Activated naive CD4-positive, alpha-beta T cell treated with anti-CD3 and anti-CD28 coated beads for 36 hours (primary cell): ENCODE measurements at places on chromosomes 3 and 15.

GRCh38 chr3:71120012-71120411 lies 463.5 kb downstream of the FOXP1 start:
- DNase-seq = no peak

- DNase-seq = no peak
Measured at GRCh38 chr3:116981089-116981488, 271.5 kb downstream of the TUSC7 start.

DNA sequence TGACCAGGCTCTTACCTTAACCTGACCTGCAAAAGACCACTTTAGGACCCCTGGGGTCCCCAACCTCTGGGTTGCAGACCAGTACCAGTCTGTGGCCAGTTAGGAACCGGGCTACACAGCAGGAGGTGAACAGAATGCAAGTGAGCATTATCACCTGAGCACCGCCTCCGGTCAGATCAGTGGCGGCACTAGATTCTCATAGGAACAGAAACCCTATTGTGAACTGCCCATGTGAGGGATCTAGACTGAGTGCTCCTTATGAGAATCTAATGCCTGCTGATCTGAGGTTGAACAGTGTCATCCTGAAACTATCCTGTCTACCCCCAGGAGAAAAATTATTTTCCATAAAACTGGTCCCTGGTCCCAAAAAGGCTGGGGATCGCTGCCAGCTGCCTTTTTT lies 20.3 kb downstream of the CHP1 start:
- DNase-seq = no peak

- no peak for DNase-seq
Measured at GRCh38 chr15:93141371-93141794, 52.4 kb upstream of the RGMA start.

DNA sequence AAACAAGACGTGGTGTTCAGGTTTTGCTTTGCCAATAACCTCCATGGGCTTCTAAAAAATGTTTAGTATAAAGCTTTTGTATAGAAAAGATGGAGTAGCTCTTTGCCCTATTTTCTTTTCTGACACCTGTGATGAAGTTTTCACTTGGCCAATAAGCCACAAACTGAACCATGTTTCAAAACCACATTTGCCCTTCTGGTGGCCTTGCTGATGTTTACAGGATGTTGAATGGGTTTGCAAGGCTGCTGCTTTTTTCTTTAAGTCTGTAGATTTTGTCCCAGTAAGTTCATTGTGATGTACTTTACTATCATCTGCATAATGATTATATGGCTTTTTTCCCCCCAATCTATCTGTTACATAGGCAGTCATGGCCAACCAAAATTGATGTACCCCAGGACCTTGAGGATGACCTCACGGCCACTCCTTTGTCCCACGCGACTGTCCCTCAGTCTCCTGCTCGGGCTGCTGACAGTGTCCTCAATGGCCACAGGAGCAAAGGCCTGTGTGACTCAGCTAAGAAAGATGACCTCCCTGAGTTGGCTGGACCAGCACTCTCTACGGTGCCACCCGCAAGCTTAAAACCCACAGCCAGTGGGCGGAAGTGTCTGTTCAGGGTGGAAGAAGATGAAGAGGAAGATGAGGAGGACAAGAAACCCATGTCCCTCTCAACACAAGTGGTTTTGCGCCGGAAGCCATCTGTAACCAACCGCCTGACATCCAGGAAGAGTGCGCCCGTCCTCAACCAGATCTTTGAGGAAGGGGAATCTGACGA lies 60.8 kb downstream of the SNRK start:
- peak; percentile 42 for DNase-seq

DNA sequence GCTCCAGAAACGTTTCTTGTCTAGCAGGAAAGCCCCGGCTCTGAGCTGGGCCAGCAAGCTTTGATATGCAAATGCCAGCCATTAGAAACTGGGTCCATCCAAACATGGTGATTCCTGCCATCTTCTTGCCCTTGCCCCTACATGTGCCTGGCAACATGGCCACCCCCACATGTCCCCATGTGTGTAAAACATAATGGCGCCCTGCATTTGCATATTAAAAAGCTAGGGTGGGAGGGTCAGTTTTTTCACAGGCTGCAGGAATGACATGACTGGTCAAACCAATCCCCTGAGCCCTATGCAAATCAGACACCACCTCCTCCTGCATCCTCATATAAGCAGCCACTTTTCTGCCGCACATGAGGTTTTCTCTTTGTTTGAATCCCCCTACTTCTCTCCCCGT lies 21.2 kb downstream of the GPR156 start:
- no peak for DNase-seq

DNA sequence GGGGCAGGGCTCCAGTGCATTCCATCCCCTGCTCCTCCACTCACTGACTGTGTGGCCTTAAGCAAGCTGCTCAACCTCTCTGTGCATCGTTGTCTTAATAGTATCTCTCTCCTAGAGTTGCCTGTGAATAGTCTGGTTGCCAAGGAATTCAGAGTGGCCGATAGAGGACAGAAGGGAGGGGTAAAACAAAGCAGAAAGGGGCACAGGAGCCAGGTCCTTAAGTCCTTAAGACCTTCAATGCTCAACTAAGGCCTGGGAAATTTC lies 13.7 kb upstream of the CYP11A1 start:
- DNase-seq = no peak

- DNase-seq = no peak
Measured at GRCh38 chr15:64455961-64456371, 4.4 kb upstream of the ZNF609 start.

DNA sequence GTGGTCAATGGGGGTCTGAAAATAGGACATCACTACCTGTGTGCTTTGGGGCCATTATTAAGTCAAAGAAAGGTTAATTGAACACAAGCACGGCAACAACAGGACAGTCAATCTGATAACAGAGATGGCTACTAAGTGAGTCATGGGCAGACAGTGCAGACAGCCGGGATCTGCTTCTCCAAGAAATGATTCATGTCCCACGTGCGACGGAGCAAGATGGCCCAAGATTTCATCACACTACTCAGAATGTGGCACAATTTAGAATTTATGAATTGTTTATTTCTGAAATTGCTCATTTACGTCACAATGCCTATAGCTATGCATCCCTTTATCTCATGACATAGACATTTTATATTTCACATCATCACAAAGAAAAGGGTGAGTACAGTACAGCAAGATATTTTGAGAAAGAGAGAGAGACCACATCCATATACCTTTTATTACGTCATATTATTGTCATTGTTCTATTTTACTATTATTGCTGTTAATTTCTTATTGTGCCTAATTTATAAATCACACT lies 770.6 kb upstream of the NR2F2 start:
- no peak for DNase-seq

DNA sequence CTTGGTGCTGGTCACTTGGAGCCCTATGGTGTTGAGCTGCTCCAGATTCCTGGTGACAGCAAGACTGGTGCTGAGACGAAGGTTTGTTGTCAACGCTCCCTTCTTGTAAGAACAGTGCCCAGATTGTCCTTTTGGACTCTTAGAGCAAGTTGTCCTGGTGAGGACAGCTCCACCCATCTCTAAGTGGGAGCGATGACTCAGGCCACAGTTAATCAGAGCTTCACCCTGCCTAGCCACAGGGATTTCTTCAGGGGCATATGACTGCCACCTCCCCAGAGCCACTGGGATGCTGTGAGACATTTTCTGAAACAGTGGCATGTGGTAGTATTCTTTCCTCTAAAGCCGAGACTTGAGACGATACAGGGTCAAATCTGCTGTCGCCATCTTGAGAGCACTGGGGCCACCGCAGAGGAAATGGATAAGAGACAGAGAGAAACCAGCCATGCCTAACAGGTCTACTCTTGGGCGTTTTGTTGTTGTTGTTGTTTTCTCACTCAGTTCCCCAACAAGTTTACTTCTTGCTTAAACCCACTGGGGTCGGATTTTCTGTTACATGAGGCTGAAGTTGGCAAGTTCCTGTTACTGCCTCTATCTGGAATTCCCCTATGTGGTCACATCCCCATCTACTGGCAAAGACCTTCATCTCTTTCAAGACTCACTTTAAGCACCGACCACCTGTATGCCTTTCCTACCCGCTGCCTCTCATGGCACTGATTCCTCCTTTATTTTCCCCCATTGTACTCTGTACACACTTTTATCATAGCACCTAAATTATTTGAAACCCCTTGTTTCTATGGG lies 16.0 kb upstream of the PCOLCE2 start:
- DNase-seq = peak; percentile 16

DNA sequence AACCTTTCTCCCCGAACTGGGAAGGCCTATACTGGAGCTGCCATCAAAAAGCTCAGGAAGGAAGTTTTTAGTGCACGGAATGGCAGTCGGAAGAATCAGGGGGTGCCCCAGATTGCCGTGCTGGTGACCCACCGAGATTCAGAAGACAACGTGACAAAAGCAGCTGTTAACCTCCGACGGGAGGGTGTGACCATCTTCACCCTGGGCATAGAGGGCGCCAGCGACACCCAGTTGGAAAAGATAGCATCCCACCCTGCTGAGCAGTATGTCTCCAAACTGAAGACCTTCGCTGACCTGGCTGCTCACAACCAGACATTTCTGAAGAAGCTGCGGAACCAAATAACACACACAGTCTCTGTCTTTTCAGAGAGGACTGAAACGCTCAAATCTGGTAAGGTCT lies 48.2 kb downstream of the COL6A6 start:
- DNase-seq = no peak

DNA sequence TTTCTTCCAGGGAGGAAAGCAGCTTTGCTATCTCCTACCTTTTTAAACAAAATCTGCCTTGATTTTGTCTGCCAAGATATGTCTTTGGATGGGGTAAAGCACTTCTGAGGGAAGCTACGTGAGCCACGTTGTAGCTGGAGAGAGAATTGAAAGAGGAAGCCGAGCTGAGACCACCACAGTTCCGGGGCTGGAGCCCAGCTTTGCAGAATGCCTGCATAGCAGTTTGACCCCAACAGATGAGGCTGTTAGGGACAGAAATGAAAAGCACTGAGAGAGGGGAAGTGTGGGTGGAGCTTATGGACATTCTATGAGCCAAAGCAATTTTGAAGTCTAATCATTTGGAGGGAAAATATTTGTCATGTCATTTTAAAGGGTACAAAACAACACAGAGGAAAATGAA lies 45.4 kb downstream of the LIPC start:
- no peak for DNase-seq

- DNase-seq = no peak
Measured at GRCh38 chr3:18208091-18208490, 217.0 kb downstream of the SATB1 start.

DNA sequence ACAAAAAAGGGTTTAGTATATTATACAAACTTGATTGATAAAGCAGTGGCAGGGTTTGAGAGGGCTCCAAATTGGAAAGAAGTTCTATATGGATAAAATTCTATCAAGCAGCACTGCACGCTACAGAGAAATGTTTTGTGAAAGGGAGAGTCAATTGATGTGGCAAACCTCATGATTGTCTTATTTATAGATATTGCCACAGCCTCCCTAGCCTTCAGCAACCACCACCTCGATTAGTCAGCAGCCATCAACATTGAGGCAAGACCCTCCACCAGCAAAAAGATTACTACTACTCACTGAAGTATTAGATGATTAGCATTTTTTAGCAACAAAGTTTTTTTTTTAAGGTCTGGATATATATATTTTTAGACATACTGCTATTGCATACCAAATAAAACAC lies 296.7 kb downstream of the CHST2 start:
- DNase-seq = no peak

DNA sequence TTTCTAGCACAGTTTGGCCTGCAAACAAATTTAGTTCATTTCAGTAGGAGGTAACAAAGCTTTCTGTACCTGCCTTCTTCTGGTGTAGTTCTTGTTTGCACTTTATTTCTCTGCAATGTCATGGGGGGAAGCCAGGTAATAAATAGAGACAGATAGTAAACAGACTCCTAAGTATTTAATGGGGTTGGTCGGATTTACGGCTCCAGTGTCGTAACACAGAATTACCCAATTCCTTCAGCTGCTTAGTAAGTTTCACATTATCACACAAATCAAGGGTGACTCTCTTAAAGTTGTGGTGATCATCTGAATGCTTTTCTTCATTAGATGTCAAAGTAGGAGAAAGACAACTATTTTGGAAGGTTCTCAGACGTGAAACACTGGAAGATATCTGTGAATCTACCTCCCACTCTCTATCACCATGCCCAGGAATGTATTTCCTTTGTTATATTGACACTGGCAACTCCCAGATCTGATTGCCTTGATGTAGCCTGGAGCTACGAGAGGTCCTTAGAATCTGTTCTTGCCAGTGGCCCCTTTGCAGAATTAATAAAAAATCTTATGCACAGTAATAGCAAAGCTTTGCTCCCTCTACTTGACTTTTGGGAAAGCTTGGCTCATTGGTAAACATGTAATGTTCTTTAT lies 25.0 kb upstream of the TMC3 start:
- no peak for DNase-seq

GRCh38 chr15:52238149-52238548 lies 47.0 kb upstream of the GNB5 start:
- DNase-seq = no peak

GRCh38 chr3:187359798-187360486 lies 8.2 kb upstream of the RTP4 start:
- DNase-seq = no peak

- DNase-seq = no peak
Measured at GRCh38 chr3:114404590-114404989, 110.8 kb downstream of the TIGIT start.

DNA sequence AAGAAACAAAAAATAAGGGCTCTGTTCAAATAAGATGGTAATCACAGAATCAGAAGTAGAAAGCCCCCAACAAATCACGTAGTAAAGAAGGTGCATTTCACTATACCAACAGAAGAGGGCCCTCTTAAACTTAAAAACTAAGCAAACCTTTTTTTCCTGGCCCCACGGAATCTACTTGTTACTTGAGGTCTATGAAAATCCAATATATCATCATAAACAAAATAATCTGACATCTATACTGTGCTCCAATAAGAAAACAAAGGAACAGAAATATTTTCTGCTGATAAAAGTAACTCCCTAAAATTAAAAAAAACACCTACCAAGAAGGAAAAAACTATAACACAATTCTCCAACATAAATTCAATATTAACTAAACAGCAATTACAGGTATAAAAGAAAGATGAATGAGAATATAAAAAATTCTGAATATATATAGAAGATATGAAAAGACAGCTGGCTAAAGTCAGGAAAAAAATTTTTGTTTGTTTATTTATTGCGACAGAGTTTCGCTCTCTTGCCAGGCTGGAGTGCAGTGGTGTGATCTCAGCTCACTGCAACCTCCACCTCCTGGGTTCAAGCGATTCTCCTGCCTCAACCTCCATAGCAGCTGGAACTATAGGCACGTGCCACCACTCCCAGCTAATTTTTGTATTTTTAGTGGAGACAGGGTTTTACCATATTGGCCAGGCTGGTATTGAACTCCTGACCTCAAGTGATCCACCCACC lies 81.8 kb downstream of the CLASP2 start:
- no peak for DNase-seq

- no peak for DNase-seq
Measured at GRCh38 chr3:65712140-65712539, 326.6 kb downstream of the MAGI1 start.

- no peak for DNase-seq
Measured at GRCh38 chr15:91620229-91620628, 233.3 kb upstream of the SLCO3A1 start.
